ENCODE measurements at places on chromosomes 4 and X.

DNA sequence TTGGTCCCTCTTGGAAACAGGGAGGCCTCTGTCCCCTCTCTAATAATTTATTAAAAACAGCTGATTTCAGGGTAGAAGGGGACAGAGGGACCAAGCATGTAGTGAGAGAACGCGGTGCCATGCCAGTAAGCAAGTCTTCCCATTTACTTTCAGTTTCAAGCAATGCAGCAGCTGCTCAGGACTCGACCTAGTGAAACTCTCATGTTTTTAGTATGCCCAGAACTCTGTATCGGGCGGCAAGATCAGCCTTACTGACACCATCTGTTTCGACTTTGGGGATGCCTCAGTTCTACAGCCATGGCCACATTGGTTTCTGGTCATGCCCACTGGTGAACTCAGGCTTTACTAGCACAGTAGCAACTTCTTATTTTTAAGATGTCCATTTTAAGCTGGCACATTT, 40.6 kb downstream of the ZNF81 start:
- no peak for DNase-seq

DNA sequence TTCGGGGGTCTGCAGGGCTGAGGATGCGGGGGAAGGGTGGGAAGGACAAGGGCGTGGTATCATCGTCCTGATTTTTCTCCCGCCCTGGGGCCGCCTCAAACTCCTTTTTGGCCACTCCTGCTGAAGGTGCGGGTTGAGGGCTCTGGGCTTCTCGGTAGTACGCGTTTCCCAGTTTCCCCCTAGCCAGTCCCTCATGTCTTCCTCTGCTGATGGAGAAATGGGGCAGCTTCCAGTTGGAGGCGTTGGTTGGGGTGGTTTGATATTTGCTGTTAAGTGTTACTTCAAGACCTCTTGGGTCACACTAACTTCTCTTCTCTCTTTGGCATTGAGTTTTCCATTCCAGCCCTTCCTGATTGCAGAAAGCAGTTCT, 482 bp downstream of the GSTCD start:
- no peak for DNase-seq

DNA sequence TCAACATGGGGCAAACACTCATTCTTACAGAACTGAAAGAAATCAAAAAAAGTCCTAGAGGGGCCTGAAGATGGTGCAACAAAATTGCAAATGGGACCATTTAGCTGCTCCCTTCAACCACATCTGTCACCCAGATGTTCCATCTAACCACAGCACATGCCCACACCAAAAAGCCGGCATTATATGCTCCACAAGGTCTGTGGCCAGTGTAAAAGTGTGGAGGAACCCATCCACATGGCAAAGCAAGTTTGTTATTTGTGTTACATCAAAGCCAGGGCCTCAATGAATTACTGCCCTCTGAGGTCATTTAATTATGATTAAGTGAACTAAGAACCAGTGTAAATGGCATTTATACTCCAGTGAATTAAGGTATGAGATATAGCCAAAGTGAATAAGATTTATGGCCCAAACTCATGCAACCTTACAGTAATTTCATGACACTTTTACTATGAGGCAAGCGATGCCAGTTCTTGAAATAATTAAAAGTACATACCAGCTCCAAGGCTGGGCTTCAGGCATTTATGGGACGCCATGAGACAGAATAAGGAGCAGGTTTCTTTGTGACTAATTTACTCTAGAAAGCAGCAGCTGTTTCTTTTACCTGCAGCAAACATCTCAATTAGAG, 48.7 kb upstream of the FGF16 start:
- DNase-seq: no peak

DNA sequence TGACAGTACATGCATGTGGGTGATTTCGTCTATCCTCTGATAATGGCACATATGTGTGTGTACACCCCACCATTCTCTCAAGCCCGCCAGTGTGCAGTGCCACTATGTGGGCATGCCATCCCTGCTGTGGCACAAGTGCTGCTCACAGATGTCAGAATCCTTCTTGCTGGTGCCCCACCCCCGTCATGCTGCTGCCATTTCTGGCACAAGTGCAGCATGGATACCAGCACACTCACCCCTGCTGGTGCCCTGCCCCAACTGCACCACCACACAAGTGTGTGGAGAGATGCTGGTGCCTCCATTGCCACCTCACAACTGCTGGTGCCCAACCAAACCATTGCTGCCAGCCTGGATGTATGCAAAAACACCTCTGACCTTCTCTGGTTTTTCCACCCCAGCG, 1133.8 kb downstream of the TECRL start:
- DNase-seq: no peak

DNA sequence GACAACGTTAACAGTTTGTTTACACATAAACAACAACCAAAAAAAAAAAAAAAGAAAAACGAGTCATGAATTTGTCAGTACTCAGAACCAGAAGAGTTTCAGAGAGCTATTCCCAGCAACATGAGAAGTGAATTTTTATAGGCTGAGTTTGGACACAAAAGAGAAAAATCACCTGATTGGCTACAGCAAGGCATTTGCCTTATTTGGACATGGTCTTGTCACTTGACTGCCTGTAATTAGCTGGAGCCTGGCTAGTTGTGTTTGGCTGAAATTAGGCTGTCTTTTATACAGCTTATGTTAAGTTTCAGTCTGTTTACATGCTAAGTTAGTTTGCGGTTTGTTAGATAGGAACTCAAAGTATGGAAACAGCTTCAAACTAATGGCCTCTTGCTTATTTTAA, 880 bp upstream of the TEX13A start:
- DNase-seq: no peak

- no peak for DNase-seq
Observed at GRCh38 chr4:15781427-15782095, 3.4 kb downstream of the CD38 start.

DNA sequence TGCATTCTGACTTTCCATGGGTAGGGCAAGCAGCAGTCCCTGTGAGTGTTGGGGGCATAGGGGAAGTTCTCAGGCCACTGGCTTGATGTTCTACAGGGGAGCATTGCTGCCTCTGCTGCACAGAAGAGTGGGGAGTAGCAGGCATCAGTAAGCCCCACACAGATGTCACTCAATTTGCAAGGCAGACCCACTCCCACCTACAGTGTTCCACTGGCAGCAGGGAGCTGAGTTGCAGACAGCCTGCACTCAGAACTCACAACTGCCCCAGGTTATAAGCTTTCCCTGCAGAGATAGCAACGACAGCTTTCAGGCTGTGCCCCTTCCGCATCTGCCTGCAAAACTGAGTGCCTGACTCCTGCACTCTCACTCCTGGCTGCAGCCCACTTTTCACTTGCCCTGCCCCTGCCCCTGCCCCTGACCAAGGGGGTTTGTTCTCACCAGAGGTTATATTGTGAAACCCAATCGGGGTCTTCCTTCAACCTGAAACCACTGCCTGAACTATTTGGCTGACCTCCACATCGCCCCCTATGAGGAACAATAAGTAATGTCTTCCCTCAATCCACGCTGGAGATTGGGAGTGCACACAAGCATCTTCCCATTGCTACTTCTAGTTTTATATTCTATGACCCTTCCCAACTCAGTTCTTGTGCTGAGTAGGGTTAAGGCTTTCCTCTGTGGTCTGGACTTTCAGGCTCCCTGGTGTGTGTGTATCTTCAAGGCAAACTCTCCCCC, 227.4 kb upstream of the CXorf51B start:
- no peak for DNase-seq

DNA sequence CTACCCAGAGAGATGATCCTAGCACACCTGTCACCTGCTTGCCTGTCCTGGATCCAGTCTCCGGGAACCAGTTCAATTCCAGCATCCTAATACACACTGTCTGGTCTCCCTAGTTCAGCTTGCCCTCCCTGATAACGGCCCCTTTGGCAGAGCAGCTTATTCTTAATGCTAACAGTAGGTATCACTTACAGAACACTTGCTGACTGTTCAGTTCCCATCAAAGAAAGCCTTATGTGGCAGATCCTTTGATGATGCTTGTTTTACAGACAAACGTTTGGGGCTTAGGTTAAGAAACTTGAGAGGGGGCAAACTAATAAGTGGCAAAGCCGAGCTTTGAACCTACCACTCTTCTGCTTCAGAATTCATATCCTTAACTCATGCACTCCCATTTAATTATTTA, 890 bp downstream of the RASSF6 start:
- no peak for DNase-seq

DNA sequence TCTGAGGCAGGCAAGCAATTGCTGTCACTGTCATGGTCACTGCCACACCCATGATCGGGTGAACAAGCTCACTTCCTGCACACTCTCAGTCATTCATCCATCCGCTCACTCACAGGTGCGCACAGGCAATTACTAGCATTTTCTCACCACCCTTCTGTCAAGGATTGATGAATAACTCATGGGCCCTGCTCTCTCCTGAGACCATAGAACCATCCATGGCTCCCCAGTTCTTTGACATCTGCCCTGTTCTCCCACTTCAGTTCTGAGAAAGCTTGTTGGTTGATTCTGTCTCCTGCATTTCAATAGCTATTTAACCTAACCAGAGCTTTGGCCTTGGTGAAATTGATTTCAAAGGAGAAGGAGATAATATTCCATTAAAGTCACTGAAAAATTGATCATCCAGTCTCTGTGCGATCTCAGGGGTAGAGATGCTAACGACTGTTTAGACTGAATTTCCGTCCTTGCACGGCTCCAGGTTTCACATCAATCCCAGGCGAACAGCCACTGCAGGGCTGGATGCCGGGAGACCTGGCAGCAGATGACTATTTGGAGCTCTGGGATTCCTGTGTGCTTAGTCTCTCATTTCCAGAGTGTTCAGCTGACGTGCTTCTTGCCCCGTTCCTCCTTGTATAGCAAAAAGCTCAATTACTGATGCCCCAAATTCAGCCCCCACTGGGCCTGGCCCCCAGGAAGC, 36.9 kb upstream of the ADRA2C start:
- DNase-seq: no peak

DNA sequence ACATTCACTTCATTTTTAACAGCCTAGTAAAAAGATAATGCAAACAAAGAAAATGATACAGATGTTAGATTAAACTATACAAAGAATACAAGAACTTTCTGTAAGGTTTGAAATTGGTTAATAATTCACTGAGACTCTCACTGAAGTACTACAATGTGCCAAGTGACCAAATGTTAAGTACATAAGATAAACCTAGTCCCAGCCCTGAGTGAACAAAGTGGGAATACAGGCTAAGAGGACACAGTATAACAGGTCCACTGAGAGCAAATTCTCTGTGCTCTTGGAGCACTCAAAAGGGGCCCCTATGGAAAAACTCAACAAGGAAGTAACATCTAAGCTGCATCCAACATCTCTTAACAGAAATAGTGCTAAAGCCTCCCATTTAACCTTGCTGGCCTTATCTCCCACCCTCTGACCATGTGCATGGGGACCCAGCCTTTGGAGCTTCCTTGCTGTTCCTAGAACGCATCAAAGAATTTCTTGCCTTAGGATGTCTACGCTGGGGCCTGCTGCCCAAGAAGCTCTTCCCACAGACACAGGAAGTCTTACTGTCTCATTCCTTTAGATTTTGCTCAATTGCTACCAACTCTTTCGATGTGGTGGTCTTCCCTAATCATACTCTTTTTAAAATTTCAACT, 113.4 kb downstream of the ZAR1 start:
- DNase-seq: no peak

DNA sequence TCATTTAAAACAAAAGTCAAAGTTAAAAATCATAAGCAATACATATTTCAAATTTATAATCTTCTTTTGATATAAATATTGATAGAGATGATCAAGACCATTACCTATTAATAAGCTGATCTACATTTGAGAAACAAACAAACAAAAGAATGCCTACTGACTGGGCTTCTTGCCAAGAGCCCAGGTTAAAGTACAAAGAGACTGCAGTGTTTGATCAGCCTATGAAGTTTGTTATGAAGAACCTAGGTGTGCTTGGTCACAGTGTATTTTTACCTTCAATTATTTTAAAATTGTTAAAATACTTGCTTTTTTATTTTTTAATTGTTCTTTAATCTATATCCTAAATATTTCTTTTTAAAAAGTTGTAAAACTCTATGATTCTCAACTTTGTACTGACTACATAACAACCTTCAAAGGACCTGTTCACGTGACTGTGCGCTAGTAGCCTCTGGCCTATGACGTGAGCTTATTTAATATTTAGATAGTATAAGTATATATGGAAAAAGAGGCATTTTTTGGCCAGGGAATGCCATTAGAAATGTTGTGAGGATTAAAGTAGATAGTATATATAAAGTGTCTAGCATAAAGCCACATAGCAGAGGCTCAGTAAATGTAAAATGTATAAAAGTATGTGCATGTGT, 11.4 kb upstream of the SLC39A8 start:
- no peak for DNase-seq

- no peak for DNase-seq
Observed at GRCh38 chrX:35726176-35726575, 72.0 kb upstream of the MAGEB16 start.

DNA sequence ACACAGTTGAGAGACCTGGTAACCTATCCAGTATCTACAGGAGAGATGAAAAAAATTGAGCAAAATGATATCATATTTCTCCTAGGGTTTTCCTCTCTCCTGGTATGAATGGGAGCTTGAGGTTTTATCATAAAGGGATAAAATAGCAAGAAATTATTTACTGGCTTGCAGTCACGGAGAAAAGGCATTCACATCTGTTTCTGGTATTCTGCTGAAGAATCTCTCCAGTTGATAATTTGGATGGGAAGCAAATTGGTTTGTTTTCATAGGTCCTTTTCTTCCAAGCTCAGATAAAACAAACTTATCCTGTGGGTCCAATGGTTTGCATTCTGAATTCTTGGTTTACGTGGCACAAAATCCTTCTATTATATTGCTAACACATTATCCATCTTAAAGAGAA, 83.1 kb upstream of the GYPA start:
- DNase-seq: no peak

DNA sequence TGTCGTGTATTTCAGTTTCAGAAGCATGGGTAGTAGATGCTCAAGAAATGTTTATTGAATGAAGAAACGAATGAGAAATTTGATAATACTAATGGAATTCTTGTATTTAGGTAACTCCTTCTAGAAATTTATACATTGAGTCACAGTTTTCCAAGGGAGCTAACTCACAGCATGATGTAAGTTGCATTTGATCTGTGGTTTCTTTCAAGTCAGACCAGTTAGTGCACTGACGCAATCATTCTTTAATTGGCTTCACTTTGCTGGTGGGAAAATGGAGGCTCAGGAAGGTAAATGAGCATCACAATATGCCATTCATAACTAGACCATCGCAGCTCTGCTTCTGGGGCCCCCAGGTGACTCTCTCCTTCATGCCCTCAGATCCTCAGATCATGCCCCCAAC, 17.3 kb upstream of the CWH43 start:
- no peak for DNase-seq

DNA sequence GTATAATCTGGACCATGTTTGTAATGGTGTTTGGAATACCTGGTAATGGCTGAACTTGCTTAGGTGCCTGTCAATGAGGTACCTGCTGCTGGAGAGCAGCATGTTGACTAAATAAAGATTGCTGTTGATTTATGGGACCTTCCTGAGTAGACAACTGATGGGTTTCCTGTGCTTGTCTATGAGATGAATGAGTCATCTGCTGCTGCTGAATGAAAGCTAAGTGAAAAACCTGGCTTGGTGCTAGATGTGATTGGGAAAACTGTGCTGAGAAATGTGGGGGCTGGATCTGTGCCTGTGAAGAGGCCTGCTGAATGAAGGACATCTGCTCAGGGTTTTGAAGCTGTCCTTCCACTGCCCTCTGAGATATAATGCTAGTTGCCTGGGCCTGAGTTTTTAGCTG, 69.6 kb downstream of the WNK3 start:
- DNase-seq: no peak

Data from T-helper 1 cell (primary cell).